Hematopoietic multipotent progenitor cell treated with erythropoietin and hydrocortisone succinate and interleukin-3 and kit ligand, for 15 days (in vitro differentiated cells): ENCODE measurements at places on chromosomes 13 and 19.

GRCh38 chr13:65660731-65661130 lies 1569.4 kb downstream of the PCDH9 start:
- no peak for DNase-seq

DNA sequence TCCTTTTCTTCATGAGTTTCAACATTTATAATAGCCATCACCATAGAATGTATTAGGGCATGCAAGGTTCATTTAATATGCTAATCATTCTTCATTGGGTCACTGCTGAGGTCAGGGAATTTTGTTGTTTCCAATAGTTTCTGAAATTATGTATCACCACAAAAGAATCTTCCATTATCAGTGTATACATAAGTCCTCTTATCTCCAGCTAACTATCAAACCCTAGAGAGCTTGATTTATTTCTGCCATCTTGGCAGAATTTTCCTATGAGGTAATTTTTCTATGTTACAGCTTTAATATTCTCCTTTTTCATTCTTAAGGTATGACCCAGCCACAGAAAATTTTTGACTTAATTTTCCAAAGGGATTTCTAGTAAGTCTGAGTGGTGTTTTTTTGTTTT lies 415.0 kb upstream of the SLITRK1 start:
- no peak for DNase-seq

DNA sequence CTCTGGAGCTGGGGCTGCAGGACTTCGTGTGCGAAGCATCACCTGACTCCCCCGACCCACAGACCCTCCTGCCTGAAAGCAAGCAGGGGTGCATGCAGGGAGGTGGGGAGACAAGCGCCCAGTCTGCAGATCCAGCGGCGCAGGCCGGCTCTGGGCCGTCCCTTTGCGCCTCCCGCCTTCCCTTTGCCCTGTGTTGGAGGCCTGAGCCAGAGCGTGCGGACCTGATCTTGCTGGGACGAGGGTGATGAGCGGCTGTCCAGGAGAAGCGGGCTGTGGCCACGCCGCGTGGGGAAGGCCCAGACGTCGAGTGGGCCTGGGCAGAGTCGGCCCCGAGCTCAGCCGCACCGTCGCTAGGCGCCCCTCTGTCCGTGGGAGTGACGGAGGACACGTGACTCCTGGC lies 5.3 kb upstream of the GRTP1 start:
- no peak for DNase-seq

GRCh38 chr13:110062077-110062776 lies 244.7 kb downstream of the COL4A1 start:
- no peak for DNase-seq

DNA sequence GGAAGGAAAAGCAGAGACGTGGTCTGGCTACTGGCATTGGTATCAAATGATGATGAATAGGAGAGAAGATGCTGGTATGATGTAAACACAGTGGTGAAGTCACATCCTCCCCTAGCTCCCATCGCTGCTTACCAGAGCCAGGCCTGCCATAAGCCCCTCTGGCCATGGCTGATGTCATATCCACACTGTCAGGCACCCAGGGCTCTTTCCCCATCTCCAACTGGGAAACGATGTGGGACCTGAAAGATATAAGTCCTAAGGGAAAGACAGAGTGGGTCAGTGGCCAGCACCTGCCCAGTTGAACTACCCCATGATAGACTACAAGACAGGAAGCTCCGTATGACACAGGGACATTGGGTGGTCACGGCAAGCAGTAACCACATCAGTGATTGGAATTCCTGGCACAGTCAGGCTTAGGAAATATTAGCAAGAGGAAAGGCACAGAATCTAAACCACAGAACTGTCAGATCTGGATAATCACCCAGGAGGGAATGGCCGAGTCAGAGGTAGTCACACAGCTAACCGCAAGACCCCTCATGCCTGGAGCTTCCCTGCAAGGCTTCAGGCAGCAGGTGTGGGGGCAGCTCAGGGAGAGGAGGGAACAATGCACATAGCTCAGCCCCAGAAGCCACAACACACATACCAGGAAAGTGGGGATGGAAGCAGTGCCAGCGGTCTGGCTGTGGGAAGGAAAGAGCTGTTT lies 3.8 kb downstream of the ZNF792 start:
- DNase-seq: no peak

- no peak for DNase-seq
Observed at GRCh38 chr13:95106562-95106961, 194.7 kb downstream of the ABCC4 start.

- DNase-seq: no peak
Observed at GRCh38 chr13:26601669-26602068, 44.2 kb downstream of the WASF3 start.

- DNase-seq: no peak
Observed at GRCh38 chr19:33887891-33888290, 91.2 kb downstream of the KCTD15 start.

DNA sequence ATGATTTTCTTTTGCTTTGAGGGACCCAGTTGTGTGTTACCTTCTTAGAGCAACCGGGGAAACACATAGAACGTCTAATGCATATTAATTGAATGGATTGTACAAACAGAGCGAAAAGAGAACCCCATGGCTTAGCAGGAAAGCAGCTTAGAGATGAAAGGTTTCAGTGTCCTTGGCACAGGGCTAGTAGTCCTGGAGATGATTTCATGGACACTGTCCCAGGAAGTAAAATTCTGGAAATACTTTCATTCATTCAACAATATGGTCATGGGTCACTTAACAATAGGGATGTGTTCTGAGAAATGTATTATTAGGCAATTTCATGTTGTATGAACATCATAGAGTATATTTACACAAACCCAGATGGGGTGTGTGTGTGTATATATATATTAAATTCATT lies 9.7 kb upstream of the FUT2 start:
- no peak for DNase-seq

GRCh38 chr13:41643507-41643906 lies 186.2 kb downstream of the RGCC start:
- no peak for DNase-seq

DNA sequence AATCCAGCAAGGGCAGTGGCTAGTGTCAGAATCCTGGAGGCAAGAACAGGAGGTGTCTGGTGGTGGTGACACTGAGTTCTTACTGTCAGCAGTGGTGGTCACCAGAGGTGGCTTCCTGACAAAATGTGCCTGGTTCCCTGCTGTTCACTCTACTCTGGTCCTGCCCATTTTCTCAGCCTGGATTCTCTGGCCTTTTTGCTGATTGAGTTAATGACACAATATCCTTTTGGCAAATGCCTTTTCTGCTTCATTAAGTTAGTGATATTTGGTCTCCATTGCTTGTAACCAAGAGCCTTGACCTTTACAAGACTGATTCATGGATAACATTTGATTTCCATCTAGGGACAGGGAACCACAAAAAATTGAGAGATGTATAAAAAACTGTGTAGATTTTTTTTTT lies 51.1 kb downstream of the RFC3 start:
- no peak for DNase-seq

GRCh38 chr19:2952953-2953481 lies 8.2 kb upstream of the ZNF77 start:
- DNase-seq: no peak

DNA sequence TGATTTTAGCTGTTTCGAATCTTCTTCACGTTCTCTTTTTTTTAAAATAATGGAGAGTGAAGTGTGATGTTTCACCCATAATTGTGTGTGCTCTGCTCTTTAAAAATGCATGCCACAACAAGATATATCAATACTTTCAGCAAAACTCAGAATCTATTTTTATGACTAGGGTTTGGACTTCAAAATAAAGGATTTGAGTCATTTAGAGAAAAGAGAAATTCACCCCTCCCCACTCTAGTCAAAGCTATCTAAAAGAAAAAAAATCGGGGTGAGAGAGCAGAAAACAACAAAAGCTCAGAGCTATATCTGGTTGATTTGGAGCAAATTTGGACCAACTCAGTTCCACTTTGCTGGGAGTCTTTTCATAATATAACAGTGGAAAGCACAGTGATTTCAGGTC lies 244.5 kb downstream of the DNAJC15 start:
- DNase-seq: no peak

- DNase-seq: no peak
Observed at GRCh38 chr19:2699413-2700140, 2.9 kb downstream of the GNG7 start.

- DNase-seq: no peak
Observed at GRCh38 chr19:54114340-54115108, 933 bp downstream of the TFPT start.

- no peak for DNase-seq
Observed at GRCh38 chr13:46475541-46475991, 77.4 kb upstream of the LRCH1 start.

- no peak for DNase-seq
Observed at GRCh38 chr13:99419591-99420243, 81.6 kb upstream of the TM9SF2 start.

- DNase-seq: no peak
Observed at GRCh38 chr13:46165485-46166223, 16.3 kb downstream of the LCP1 start.

DNA sequence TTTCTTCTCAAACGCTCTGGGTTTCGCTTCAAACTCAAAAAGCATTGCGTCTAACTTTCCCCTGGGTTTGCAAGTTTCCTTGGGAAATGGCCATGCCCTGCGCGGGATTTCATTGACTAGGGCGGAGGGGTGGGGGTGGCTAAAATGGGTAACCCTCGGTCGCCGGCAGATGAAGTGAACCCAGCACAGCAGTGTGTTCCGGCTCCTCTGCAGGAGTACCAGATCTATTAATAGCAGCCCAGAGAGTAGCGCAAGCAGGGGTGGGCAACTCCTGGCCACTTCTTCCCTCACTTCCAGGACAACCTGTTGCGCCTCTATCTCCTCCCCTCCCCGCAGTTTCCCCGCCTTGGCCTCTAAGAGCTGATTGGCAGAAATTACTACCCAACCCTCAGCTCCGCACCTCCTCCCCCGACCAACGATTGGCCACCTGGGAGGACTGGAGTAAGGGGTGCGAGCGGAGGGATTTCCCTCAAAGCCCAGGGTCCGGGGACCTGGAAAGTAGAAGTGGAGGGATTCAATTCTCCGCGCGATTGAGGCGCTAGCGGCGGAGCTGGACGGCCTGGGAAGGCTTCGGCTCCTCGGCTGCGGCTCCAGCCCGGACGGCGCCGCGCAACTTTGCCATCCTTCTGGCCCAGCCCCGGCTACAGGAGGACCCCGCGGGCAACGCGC lies at the start of gene FREM2:
FREM2 (plus strand) TSS at position 501 of the 669 bp plus-strand sequence. CDS start 268 bp downstream, outside the sequence.
- DNase-seq: no peak

GRCh38 chr13:99197117-99197651 lies 3.5 kb upstream of the UBAC2 start:
- DNase-seq: no peak

- no peak for DNase-seq
Observed at GRCh38 chr13:112661291-112661690, 28.5 kb upstream of the ATP11A start.

- DNase-seq: peak; percentile 23
Observed at GRCh38 chr19:13906521-13906904, 512 bp downstream of the CC2D1A start.

GRCh38 chr13:49836516-49836915 lies 44.0 kb upstream of the KPNA3 start:
- no peak for DNase-seq

DNA sequence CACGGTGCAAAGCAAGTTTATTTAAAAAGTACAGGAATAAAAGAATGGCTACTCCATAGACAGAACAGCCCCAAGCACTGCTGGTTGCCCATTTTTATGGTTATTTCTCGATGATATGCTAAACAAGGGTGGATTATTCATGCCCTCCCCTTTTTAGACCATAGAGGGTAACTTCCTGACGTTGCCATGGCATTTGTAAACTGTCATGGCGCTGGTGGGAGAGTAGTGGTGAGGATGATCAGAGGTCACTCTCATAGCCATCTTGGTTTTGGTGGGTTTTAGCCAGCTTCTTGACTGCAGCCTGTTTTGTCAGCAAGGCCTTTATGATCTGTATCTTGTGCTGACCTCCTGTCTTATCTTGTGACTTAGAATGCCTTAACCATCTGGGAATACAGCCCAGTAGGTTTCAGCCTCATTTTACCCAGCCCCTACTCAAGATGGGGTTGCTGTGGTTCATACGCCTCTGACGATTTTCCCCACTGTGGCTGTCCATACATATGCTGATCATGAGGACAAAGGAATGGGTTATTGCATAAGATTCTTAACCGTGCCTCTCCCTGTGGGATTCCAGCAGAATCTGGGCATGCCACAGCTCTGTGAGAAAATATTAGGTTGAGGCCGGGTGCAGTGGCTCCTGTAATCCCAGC lies 36.9 kb upstream of the ZNF507 start:
- no peak for DNase-seq

DNA sequence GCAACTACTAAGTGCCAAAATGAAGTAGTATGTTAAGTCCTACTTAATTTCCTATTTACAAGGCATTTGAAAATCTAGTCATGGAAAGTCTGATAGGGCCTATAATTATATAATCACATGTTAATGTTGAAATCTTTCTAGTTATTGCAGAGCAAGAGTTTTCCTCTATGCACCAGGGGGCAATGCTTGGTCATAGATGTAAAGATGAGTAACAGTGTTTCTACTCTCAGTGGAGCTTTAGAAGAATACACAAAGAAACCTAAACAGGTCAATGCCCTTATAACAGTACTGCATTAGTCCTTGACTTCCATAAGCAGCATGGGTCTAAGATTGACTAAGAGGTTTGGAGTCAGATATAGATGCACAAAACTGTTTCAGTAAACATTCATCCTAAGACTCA lies 218.7 kb downstream of the KCTD12 start:
- no peak for DNase-seq

GRCh38 chr19:639253-640160 lies at the start of gene FGF22:
Gene FGF22 (plus strand): TSS chr19:639879. CDS start chr19:639926, 47 bp downstream.
- DNase-seq: peak; percentile 94

DNA sequence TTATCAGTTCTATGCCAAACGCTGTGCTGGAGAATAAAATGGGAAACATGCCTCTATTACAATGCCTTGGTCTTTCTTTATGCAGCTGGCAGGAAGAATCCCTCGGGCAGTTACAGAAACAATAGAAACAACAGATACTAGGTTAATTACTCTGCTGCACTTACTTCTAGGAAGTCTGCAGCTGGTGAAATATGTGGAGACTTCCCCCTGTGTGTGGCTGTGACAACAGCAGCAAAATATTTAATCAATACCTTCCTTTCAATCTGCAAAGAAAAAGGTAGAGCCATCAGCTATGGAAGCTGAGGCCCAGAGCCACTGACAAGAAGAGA lies 9.9 kb downstream of the STOML3 start:
- DNase-seq: no peak

DNA sequence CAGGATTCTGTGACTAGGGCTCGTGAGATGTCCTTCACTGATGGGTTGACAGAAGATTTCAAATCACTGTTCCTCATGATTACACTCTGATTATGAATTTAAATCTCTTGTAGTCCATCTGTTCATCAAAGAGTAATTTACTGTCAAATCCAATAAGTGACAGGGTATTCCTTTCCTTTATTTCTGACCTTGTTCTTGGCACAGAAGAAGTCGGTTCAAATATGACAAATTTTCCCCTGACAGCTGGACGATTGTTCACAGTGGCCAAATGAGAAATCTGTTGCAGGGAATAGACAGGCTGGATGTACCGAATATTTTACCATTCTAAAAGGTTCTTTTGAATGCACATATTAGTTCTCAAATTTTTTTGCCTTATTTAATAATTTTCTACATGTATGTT lies 767.3 kb upstream of the GPC6 start:
- DNase-seq: no peak

- DNase-seq: no peak
Observed at GRCh38 chr19:40831502-40832430, 18.5 kb downstream of the CYP2A6 start.

- DNase-seq: no peak
Observed at GRCh38 chr13:36310417-36311108, 12.9 kb upstream of the CCDC169 start.
